ENCODE measurements at places on chromosomes 7 and 10.

GRCh38 chr10:126387931-126388911 lies at the start of gene ADAM12:
Gene ADAM12 (minus strand): TSS chr10:126388477. CDS start chr10:126388145, 332 bp downstream.
- DNase-seq = no peak

DNA sequence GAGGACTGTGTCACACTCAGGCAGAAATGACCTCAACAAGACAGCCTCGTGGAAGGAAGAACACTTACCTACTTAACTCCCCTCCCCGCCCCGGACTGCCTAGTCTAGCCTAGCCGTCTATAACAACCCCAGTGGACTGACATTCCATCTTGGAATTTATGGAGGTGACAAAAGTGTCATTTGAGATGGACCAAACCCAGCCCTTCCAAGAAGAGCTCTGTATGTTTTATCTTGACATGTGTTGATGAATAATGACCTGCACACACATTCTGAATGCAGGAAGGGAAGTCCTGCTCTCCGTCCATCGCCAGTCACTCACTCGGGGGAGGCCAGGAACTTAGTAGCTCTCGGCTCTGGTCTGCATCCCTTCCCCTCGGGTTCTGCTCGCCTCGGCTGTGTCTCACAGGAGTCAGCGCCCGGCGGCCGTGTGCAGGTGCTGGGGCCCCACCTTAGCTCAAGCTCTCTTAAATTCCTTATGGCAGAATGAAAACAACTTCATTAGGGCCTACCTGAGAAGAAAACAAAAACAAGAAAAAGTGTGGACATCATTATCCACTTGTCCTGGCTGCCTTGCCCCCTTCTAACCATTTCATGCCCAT lies 140.9 kb upstream of the NPS start:
- DNase-seq = no peak

DNA sequence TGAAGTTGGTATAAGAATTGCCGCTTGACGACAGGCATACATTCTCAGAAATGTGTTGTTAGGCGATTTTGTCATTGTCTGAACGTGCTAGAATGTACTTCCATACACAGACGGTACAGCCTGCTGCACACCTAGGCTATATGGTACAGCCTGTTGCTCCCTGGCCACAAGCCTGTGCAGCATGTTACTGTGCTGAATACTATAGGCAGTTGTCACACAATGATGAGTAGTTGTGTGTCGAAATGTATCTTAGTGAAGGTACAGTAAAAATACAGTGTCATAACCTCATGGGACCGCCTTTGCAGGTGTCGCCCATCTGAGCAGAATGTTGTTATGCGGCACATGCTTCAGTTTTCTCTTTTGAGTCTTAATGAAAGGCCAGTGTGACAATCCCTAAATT lies 66.5 kb downstream of the SHH start:
- DNase-seq = no peak

DNA sequence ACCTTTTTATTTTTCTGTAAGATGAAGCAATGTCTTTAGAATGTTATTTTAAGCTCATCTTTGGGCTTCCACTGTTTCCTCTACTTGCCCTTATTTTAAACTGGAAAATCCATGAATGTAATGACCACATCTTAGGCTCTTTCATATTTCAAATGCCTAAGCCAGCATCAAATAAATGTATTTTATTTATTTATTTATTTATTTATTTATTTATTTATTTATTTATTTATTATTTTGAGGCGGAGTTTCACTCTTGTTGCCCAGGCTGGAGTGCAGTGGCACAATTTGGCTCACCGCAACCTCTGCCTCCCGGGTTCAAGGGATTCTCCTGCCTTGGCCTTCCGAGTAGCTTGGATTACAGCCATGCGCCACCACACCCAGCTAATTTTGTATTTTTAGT lies 69.2 kb downstream of the HDAC9 start:
- no peak for DNase-seq

GRCh38 chr7:154871507-154871906 lies 131.4 kb downstream of the PAXIP1 start:
- DNase-seq = no peak

DNA sequence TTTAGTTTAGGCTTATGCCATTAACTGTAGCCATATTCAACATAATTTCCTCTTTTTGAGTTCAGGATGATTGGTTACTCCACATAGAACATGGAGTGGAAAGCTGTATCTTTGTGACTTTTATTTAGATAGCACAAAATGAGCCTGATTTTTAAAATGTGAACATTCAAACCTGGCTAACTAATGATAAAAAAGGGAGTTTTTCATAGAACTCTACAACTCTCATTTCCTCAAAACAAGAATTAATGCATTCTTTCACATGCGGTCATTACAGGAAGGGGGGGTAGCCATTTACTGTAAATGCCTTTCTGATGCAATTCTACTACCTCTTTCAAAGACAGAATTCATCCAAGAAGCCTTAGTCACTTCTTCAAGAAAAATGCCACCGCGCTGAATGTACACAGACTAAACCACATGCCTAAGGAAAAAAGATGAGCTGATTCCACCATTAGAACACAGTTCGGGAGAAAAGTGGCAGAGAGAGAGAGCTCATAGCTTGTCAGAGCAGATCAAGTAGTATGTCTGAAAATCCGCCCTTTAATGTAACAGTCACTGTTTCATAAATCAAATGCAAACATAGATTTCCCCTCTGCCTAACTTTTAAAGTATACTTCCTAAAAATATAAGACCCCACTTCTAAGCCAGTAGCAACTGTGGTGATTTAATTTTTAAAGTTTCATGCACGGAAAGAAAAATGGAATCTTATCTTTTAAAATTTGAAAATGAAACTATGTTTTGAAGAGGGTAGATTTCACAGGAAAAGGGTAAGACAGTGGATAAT lies 226.4 kb upstream of the KLF14 start:
- no peak for DNase-seq

DNA sequence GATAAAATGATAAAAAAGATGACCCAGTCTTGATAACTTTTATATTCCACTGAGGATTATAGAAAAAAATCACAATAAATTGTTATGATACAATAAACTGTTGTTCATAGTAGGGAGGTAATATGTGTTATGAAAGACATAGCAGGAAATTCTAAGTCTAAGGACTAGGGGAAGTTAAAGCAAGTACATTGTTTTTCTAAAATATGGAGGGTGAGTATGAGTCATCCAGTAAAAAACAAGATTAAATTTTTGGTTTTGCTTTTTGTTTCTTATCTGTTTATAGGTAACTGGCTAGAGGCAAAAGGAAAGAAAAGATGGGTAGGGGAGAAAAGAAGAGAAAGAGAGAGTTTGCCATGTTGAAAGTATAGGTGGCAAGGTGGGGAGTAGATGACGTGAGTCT lies 188.4 kb downstream of the POLR1F start:
- DNase-seq = no peak

- DNase-seq = no peak
Observed at GRCh38 chr7:38105874-38106483, 72.1 kb upstream of the STARD3NL start.

DNA sequence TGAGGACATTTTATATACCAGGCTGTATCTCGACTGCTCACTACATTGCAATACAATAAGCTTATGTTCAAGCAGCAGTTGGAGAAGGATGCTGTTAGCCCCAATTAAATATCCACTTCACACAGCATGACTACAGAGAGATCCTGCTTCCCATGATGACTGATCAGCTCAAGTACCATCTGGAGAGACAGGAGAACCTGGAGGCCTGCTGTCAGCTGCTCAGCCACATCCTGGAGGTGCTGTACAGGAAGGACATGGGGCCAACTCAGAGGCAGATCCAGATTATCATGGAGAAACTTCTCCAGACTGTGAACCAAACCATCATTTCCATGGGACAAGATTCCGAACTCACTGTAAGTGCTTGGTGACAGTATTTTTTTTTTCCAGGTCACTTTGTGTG lies 22.5 kb downstream of the RNF133 start:
- DNase-seq = no peak

GRCh38 chr7:17293481-17293880 lies 5.0 kb upstream of the AHR start:
- no peak for DNase-seq

GRCh38 chr7:77691892-77692491 lies 4.3 kb upstream of the RSBN1L start:
- DNase-seq = no peak

DNA sequence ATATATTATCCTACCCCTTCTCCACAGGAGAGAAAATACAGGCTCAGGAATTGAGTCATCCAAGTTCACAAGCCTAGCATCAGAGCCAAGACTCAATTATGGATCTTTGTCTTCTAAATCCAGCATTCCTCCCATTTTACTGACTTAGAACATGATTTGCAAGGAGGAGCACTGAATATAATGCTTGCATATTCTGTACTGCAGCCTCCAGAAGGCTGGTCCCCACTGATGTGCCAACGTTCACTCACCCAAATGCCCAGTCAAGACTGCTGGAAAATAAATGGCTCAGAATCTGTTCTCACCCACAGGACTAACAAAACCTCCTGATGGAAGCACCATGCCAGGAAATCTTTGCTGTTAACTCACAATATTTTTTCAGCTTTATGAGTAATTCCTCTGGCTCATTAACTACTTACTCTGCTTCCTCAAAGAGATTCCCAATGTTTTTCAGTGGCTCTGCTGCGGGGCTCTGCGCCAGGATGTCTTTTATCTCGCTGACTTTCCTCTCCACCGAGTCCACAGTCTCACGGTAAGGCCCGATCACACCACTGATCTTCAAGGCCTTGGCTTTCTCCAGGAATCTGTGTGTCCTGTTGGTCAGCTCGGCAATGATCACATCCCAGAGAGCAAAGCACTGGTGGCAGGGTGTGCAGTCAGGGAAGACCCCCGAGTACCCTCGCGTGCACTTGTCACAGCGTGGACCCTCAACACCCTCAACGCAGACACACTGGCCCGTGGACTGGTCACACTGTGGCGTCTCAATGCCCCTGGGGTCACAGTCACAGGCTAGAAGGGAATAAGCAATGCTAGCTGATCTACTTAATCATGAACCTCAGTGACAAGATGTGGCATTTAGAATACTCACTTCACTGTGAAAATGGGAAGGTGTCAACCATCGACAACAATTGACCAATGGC lies 48.8 kb downstream of the DLD start:
- no peak for DNase-seq

All from T follicular helper cell (primary cell).